ENCODE measurements at places on chromosomes 1 and 21.
A peak's percentile ranks its signal among the peaks of the same experiment; 100 is the strongest.

GRCh38 chr1:209883341-209883971, 54.6 kb upstream of the SYT14 start:
- DNase-seq = peak; percentile 92

- peak; percentile 21 for DNase-seq
These were observed 214.1 kb downstream of the NUF2 start for GRCh38 chr1:163535807-163536206.

DNA sequence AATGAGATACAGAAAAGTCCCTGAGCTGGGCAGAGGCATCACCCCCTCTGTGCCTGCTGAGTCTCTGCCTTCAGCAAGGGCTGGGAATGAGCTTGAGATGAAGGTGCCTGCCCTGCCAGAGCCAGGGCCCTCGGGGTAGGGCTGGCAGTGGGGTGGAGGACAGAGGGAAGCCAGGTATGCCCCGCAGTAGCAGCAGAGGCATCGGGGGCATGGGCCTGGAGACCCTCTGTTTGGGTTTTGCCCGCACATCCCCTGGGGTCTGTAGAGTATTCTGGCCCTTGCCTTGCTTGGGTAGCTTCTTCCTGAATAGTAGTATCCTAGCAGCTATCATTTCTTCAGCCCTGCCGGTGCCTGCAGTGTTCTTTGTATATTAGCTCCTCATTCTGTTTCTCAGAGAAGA, 33.0 kb downstream of the QSOX1 start:
- no peak for DNase-seq

GRCh38 chr1:154158307-154159125, 3.6 kb upstream of the NUP210L start:
- DNase-seq = no peak

- no peak for DNase-seq
These were observed 292.9 kb downstream of the LTN1 start for GRCh38 chr21:28699596-28700259.

DNA sequence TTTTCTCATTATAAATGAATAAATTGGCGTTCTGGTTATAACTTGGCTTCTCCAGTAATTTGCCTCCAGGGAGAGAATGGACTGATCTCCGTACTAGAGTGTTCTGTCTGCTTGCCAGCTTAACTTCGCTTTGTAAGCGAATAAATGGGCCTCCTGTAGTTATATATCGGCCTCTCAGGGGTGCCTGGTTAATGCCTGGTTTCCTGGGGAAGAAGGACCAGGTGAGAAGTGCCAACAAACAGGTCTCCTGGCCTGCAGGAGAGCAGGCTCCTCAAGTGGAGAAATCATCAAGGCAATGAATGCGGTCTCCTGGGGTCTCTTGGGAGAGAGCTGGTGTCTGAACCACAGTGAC, 107.4 kb upstream of the SERBP1 start:
- no peak for DNase-seq

DNA sequence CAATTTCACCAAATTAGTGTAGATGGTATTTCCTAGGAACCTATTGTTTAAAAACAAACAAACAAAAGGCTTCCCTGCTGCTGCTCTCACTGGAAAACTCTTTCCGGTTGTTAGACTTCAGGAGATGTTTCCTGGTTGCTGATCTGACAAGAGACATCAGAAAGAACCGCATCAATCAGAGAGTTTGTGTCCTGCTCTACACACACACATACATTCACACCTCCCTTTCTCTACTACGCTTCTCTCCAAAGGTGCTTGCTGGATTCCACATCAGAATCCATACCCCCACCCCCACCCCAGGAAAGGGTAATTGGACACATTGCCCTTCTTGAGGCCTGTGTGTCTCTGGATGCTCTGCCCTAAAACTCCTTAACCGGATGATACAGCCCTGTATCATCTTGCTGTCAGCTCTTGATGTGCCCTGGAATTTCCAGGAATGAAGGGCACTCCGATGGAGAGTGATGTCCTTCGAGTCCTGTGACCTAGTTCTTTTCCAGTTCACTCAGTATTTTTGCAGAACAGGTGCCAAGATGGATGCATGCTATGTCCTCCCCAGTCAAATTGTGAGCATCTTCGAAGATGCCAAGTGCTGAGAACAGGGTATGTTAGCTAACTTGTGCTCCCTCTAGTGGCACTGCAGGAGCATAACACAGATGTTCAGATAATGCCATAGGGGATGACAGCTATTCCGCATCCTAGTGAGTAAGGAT, 113.7 kb upstream of the SLC35F3 start:
- peak; percentile 73 for DNase-seq

DNA sequence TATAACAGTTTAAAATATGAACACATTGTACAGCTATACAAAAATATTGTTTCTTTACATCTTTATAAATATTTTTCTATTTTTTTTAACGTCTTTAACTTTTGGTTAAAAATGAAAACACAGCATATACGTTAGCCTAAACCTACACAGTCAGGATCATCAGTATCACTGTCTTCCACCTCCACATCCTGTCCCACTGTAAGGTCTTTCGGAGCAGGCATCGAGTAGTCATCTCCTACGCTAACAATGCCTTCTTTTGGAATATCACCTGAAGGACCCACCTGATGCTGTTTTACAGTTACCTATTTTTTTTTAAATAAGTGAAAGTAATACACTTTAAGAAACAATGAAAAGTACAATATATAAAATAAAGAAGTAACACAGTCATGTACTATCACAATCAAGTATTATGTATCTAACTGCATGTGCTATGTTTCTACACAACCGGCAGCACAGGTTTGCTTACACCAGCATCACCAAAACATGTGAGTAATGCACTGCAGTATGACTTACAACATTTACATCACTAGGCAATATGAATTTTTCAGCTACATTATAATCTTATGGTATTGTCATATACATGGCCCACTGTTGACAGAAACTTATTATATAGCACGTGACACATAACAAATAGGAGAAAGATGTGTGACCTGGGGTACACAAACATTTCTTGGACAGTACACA, 254.4 kb downstream of the AKT3 start:
- no peak for DNase-seq

DNA sequence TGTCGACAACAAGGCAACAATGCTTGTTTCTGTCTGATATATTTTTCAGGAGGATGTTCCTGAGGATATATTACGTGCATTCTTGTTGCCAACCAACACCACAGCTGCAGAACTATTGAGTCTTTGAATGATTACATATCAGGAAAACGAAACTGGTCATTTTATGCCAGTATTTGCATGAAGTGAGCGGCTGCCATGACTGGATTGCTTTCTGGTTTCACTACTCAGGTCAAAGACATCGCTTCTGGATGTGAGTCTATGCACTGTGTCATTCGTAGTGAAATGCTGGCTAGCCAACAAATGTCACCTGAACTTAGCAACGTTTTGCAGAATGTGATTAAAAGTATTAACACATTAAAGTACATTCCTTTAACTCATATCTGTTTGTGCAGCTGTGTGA, 35.8 kb upstream of the OLFM3 start:
- DNase-seq = no peak

Data from kidney tubule cell (primary cell).